Activated CD4-positive, alpha-beta T cell treated with anti-CD3 and anti-CD28 coated beads, Interleukin-2, amount 10 ng/mL, durations not matched to agents 7 days and 5 days (primary cell): ENCODE measurements at places on chromosomes 12 and 14. TPM values are rescaled to one million over a fixed set of nuclear protein-coding genes. Genes with fewer than 3 reads are reported as not detected.

The ZFHX2 gene
- 1.1 TPM for total RNA-seq

The NPFF gene
- not detected for total RNA-seq

- peaks cover 26% of the 10 kb centered on the region for H3K36me3 ChIP-seq
- H3K4me3 ChIP-seq: peak overlapping the region; percentile 90
- H3K27me3 ChIP-seq: peaks cover 4% of the 10 kb centered on the region
- H3K27ac ChIP-seq: peak overlapping the region; percentile 94
- H3K4me1 ChIP-seq: peaks cover 43% of the 10 kb centered on the region
Measured at GRCh38 chr14:96501217-96501739, 904 bp upstream of the PAPOLA start.

DNA sequence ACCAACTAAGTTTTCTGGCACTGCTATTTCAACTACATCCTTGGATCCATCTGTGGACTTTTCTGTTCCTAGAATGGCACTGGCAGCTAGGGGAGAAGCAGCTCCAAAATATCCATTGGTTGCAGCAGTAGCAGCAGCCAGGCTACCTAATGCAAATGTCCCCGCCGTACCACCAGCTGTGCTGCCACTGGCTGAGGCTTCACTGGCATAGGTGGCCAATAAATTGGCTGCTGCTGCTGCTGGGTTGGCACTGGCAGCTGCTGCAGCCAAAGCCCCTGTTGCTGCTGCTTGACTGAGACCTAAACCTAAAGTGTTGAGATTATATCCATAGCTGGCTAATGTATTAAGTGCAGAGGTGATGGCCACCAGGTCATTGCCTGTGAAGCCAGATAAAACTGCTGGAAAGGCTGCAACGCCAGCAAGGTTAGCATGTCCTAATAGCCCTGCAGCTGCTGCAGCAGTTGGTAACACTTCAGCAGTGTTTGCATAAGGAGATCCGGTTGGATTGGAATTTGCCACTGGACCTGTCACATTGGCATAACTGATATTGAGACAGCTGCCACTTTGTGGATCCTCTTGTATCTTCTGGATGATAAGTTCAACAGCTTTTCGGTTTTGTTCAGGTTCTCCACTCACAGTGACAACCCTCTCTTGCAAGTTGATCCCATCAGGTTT is 149.5 kb downstream of the NOVA1 start:
- no peak for DNase-seq
- no peaks in the 10 kb centered on the region for H3K4me1 ChIP-seq
- no peak overlapping the region for H3K4me3 ChIP-seq
- no peaks in the 10 kb centered on the region for H3K27me3 ChIP-seq
- no peak overlapping the region for H3K27ac ChIP-seq

The CAPZA3 gene
- not detected for total RNA-seq

DNA sequence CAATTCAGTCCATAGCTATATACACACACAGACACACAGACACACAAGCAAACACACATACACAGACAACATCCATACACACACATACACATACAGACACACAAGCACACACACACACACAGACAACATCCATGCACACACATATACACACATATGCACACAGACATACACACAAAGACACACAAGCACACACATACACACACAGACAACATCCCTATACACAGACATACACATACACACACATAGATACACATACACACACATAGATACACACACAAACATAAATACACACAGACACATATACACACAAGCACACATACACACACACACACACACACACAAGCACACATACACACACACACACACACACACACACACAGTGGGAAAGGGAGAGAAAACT is 254.8 kb downstream of the VRK1 start:
- no peaks in the 10 kb centered on the region for H3K4me1 ChIP-seq
- no peak for DNase-seq
- H3K27me3 ChIP-seq: no peaks in the 10 kb centered on the region
- no peak overlapping the region for H3K4me3 ChIP-seq

- no peaks in the 10 kb centered on the region for H3K36me3 ChIP-seq
- no peaks in the 10 kb centered on the region for H3K27me3 ChIP-seq
- no peak for DNase-seq
- no peak overlapping the region for H3K27ac ChIP-seq
- H3K4me1 ChIP-seq: no peaks in the 10 kb centered on the region
Measured at GRCh38 chr12:102215992-102216691, 18.5 kb upstream of the PMCH start.

GRCh38 chr14:79749065-79749464 is 462.2 kb downstream of the DIO2 start:
- no peak overlapping the region for H3K4me3 ChIP-seq
- H3K4me1 ChIP-seq: no peaks in the 10 kb centered on the region
- DNase-seq: no peak
- no peak overlapping the region for H3K27ac ChIP-seq

The FOXG1 gene
- total RNA-seq: not detected

GRCh38 chr12:224330-224729 is 10.4 kb upstream of the SLC6A12 start:
- no peak for DNase-seq
- no peak overlapping the region for H3K27ac ChIP-seq
- no peaks in the 10 kb centered on the region for H3K27me3 ChIP-seq

GRCh38 chr12:6202846-6203245 is 2.6 kb downstream of the CD9 start:
- no peak overlapping the region for H3K27ac ChIP-seq
- no peak overlapping the region for H3K4me3 ChIP-seq
- peaks cover 41% of the 10 kb centered on the region for H3K27me3 ChIP-seq
- DNase-seq: no peak

- no peak for DNase-seq
- no peak overlapping the region for H3K27ac ChIP-seq
- H3K4me3 ChIP-seq: no peak overlapping the region
- H3K36me3 ChIP-seq: peaks cover 28% of the 10 kb centered on the region
- no peaks in the 10 kb centered on the region for H3K27me3 ChIP-seq
Measured at GRCh38 chr12:26692407-26692806, 140.6 kb downstream of the ITPR2 start.

- no peak for DNase-seq
- H3K4me3 ChIP-seq: no peak overlapping the region
- H3K27ac ChIP-seq: no peak overlapping the region
- H3K27me3 ChIP-seq: no peaks in the 10 kb centered on the region
- no peaks in the 10 kb centered on the region for H3K4me1 ChIP-seq
- no peaks in the 10 kb centered on the region for H3K36me3 ChIP-seq
Measured at GRCh38 chr12:81329085-81329484, 251.2 kb downstream of the ACSS3 start.

DNA sequence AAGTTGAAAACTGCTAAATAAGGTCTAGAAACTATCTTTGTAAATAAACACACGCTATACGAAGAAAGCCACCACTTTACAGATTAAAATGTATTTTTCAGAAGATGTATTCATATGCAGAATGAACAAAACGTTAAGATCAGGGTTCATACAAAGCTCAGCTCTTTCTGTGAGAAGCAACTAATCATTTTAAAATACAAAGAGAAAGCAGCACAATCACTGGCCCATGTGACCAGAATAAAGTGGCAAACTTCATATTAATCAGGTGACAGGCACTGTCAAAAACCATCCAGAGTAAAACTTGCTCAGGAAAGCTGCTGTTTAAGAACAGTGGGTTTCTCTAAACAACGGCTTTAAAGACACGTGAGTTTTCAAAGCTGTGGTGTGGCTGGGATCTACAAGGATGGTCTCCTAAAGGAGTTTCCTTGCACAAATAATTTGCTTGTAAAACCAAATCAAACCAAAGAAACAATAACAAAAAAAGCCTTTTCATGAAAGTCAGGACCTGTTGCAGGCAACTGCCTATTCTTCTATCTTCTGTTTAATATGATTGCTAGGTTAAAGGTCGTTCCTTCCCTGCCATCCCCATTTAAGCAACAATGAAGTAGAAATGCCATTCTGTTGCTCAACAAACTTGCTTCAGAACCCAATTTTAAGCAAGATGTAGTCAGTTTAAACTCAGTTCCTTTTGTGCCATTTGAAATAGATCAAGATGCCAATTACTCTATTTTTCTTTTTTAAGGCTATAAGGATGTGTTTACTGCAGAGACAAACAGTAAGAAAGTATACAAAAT is 22.3 kb downstream of the SEL1L start:
- peaks cover 65% of the 10 kb centered on the region for H3K36me3 ChIP-seq
- no peak overlapping the region for H3K4me3 ChIP-seq
- DNase-seq: no peak
- no peaks in the 10 kb centered on the region for H3K27me3 ChIP-seq
- H3K4me1 ChIP-seq: peaks cover 16% of the 10 kb centered on the region

The AICDA gene
- total RNA-seq: not detected

- H3K4me1 ChIP-seq: no peaks in the 10 kb centered on the region
- H3K4me3 ChIP-seq: no peak overlapping the region
- H3K27ac ChIP-seq: no peak overlapping the region
- H3K27me3 ChIP-seq: peaks cover 9% of the 10 kb centered on the region
Measured at GRCh38 chr14:50578433-50578832, 18.5 kb downstream of the ATL1 start.

- no peaks in the 10 kb centered on the region for H3K4me1 ChIP-seq
- H3K27ac ChIP-seq: no peak overlapping the region
- peaks cover 13% of the 10 kb centered on the region for H3K36me3 ChIP-seq
- H3K4me3 ChIP-seq: no peak overlapping the region
- no peaks in the 10 kb centered on the region for H3K27me3 ChIP-seq
Measured at GRCh38 chr12:76813265-76813664, 49.4 kb downstream of the ZDHHC17 start.

DNA sequence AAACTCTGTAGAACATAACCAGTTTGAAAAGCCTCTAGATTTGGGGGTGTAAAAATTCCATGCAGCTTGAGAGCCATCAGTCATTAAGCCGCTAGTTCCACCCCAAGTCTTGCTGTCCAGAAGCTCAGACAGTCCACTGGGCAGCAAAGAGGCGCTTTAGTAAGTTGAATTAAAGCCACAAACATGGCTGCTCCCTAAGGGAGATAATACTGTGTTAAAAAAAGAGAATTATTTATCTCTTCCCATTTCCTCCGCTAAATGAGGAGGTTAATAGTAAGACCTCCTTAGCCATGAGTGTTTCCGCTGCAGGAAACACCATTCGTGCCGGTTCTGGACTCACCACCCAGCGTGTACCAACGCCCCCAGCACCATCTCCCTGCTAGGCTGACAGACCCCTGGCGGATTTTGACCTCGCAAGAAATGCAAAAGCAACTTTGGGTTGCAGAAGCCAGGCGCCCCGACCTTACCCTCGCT is 536 bp downstream of the TM7SF3 start:
- DNase-seq: no peak
- H3K27me3 ChIP-seq: no peaks in the 10 kb centered on the region
- peaks cover 59% of the 10 kb centered on the region for H3K4me1 ChIP-seq
- H3K27ac ChIP-seq: peak overlapping the region; percentile 98
- peaks cover 15% of the 10 kb centered on the region for H3K36me3 ChIP-seq

GRCh38 chr14:104283197-104284106 is 145.1 kb downstream of the KIF26A start:
- no peaks in the 10 kb centered on the region for H3K4me1 ChIP-seq
- no peak for DNase-seq

DNA sequence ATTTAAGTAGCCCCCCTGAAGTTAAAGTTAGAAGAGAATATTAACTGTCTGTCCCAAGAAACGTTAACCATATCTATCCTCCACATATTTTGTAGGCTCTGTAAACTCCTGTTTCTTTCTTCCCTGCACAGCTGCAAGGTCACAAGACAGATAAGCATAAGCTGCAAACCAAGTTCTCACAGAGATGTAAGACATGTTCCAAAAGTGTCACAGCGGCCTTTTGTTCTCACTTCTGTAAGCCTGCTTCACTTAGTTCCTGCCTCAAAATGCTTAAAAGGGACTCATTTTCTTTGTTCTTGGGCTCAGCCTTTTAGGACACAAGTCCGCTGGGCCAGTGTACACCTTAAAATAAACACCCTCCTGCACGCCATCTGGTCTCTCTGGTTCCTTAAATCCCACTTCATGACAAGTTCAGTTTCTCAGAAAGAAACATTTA is 3.2 kb downstream of the RNASE1 start:
- H3K4me1 ChIP-seq: peaks cover 3% of the 10 kb centered on the region
- no peak for DNase-seq
